ENCODE measurements at places on chromosomes 2 and 18.

DNA sequence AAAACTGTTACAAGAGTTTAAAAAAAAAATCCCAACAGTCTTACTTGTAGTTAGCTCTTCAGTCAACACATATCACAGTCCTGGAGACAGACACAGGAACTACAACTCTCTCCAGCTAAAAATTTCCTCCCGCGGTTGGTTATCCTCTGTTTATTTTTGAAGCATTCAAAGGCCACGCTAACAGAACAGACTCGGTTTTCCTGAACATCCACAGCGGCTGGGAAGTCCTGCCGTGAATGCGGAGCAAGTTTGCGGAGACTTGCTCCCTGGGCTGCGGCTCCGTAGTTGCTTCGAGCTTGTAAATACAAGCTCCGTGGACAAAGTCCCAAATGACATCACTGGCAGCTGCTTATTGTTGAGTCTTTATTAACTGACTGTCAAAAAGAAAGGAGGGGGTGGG, at the start of gene NCKAP5:
NCKAP5 (minus strand) TSS at position 292 of the 400 bp plus-strand sequence. CDS start 50,937 bp downstream, outside the sequence.
- no peak for DNase-seq

- DNase-seq, result no peak
These were observed 585.0 kb upstream of the CHAC2 start for GRCh38 chr2:53182601-53183000.

GRCh38 chr2:25671622-25672021, 1.8 kb downstream of the DTNB start:
- no peak for DNase-seq

DNA sequence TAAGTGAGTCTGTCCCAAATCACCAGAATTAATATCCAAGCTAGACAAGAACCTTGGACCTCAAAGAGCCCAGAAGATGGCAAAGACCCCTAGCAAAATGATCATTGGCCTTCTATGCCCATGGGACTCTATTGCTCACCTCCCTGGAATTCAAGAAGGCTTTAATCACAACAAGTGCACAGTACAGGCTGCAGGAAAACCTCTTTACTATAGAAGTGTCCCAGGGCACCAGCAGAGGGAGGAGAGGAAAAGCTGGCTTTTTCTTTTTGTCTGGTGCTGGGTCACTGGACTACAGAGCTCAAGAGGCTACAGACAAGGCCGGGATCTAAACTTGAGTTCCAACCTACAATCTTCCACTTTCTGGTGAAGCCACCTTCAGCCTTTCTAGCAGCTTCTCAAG, 88.3 kb upstream of the PPP1CB start:
- DNase-seq, result no peak

GRCh38 chr2:151525821-151526373, 116.2 kb downstream of the RIF1 start:
- DNase-seq, result no peak

DNA sequence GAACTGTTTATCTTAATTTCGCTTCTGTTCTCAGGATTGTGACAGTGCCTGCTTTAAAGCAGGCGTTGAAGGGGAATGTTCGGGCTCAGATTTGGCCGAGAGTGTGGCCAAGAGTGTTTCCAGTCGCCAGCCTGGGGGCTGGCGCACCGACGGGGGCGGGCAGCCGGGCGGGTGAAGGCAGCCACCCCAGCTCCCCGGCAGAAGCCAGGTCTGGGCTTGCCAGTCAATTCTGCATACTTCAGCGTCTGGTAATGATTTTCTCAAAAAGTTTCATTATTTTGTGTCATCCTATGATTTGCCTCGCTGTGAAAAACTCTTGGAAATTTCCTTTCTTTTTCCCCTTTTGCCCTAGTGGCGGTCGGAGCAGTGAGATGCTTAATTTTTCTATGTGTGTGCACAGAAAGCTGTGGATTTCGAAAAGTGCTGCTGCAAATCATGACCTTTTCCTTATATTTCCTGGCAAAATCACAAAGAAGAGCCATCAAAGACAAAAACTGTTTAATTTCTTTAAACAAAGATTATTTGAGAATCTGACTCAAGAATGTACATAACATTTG, 856 bp downstream of the FAM228A start:
- no peak for DNase-seq

GRCh38 chr18:64165906-64166305, 17.0 kb upstream of the LINC00305 start:
- DNase-seq, result no peak

DNA sequence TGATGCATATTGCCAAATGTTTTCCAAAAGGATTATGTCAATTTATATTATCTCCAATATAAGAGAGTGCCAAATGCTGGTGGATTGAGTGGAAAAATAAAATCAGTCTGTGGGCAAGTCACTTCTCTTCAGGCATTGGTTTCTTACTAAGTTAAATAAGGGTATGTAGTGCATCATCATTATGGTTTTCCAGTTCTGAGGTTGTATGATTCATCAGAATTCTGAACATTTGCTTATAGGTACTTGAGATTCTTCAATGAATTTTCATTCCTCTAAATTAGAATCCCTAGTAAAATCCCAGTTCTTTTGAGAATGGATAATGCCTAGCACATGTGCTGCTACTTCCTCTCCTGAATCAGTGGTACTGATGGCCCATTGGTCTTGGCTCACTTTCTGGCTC, 188.9 kb upstream of the OSR1 start:
- DNase-seq, result no peak

GRCh38 chr2:42794271-42795046, 2.1 kb upstream of the HAAO start:
- DNase-seq, result no peak

GRCh38 chr18:38951633-38952032, 1386.0 kb upstream of the CELF4 start:
- DNase-seq, result no peak

- no peak for DNase-seq
These were observed 252.5 kb downstream of the GLI2 start for GRCh38 chr2:120988051-120988699.

GRCh38 chr2:45275242-45275805, 266.1 kb upstream of the SIX2 start:
- no peak for DNase-seq

DNA sequence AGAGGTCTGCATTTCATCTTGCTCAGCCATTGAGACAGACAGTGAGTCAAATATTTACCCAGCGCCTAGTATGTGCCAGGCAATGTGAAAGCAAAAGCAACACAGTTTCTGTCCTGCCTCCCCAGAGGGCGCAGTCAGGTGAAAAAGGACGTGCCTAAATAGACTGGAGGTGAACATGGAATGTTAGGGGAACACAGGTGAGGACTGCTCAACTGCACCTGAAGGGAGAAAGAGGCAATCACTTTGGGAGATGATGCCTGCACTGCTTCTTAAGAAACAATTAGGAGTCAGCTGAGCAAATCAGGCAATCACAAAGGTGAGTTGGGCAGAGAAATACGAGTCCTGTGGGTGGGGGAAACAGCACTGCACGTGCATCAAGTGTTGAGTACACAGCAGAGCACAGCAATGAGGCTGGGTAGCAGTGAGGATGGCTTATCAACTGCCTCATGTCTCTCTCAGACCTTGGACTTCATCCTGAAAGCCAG, 218.3 kb upstream of the SMAD7 start:
- DNase-seq, result no peak

DNA sequence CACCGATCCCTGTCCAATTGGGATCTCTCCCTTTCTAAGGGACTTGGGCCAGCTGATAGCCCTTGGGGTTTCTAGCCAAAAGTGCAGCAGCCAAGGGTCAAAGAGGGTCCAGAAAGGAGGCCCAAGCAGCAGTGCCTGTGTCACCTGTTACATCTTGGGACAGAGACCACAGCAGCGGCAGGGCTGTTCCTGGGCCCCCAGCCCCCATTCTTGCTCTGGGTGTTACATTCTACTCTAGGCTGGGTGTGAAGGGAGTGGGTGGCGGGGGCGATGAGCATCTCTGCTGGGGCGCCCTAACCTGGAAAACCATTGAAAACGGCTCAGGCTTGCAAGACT, 1.2 kb downstream of the PAX3 start:
- DNase-seq, result no peak

- DNase-seq, result no peak
These were observed 174.4 kb downstream of the SEPTIN10 start for GRCh38 chr2:109439390-109439786.

GRCh38 chr18:57146956-57147636, at the start of gene BOD1L2:
TSS of gene BOD1L2 (plus strand) at chr18:57147087. CDS start at chr18:57147313, 226 bp downstream.
- no peak for DNase-seq

DNA sequence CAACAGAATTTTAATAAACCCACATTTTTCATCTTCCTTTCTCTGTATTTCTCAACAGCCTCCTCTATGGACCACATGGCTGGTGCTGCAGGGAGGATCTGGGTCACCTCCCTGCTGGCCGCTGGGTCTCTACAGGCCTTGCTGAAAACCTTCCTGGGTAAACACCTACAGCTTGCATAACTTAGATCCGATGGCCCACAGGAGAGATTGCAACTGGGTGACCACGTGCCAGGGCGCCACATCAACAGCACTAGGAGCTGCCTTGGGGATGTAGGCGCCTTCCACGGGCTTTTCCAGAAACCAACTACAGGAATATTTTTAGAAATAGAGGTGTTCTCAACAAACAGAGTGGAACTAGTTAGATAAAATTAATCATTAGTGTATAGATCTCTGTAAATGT, 19.4 kb downstream of the TMEM18 start:
- no peak for DNase-seq

GRCh38 chr2:12769492-12770105, 52.9 kb downstream of the TRIB2 start:
- no peak for DNase-seq

All from stimulated activated CD4-positive, alpha-beta T cell treated with anti-CD3 and anti-CD28 coated beads, Interleukin-1b, Interleukin-23, amount 100 ng/mL, for 1 hour (primary cell).